ENCODE measurements at places on chromosomes 7 and 10.

GRCh38 chr10:105288026-105288425, 646.9 kb downstream of the SORCS3 start:
- DNase-seq: no peak

DNA sequence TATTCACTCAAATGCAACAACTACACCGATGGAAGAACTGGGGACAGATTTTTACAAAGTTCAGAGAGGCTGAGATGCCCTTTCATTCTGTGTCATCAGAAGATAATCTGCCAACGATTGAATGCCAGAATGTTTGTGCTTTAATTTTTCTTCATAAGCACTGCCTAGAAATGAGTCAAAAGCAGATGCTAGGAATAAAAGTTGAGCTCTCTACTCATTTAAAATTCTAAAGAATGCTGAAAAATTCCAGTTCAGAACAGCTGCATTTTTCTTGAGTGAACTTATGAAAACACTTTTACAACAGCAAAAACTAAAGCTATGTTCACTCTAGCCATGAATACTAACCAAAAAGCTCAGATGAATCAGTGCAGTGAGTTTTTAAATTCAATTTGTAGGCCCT, 22.3 kb upstream of the FAM133B start:
- no peak for DNase-seq

GRCh38 chr7:108197371-108198091, 67.4 kb upstream of the LAMB4 start:
- DNase-seq: no peak

DNA sequence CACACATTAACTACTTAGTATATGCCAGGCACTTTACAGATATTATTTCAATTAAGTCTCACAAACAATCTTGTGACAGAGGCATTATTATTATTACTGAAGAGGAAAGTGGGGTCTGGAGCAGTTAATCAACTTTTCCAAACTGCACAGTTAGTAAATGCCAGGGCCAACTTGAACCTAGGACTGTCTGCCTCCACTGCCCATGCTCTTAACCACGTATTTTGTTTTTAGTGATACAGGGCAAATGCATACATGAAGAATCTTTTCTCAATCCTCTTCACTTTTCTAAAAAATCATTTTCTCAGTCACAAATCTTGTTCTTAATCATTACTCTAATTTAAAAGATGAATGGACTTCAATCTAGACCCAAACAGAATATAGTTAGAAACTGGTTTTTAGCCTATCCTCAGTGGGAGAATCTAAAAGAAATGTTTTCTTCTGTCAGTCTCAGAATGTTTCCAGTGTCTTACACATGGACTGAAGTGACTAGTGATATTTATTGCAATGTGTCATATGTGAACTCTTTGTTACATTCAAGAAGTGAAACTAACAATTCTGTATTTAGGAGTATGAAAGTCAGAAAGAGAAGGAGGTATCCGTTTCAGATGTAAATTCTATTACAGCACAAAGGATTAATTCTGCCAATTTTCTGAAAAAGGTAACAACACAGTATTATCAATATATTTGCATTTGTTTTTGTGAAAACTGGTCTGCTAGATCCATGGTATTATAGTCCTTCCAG, 55.5 kb upstream of the CCNJ start:
- DNase-seq: no peak

- no peak for DNase-seq
Observed at GRCh38 chr7:149719050-149719899, 54.1 kb downstream of the ZNF467 start.

DNA sequence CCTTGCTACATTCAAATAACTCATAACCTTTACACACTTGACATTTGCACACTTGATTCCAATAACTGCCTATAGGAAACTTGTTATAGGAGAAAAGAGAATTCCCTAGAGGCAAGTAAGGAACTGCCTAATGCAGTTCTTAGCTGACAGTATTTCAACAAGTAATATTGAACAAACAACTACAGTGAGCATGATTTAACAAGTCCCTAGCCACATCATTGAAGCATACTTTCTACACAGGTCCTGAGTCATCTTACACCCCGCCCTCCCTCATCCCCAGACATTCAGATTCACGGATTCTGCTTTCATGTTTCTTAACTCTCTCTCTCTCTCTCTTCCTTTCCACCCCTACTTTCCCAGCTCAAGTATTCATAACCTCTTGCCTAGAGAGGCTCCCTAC, 153.5 kb downstream of the LSM5 start:
- no peak for DNase-seq

DNA sequence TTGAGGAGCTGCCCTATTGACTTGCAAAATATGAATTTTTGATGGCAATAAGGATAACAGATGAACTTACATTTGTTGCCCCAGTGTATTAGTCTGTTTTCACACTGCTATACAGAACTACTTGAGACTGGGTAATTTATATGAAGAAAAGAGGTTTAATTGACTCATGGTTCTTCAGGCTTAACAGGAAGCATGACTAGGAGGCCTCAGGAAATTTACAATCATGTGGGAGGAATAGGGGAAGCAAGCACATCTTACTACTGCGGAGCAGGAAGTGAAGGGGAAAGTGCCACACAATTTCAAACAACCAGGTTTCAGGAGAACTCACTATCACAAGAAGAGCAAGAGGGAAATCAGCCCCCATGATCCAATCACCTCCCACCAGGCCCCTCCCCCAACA, 57.9 kb downstream of the ZNF22 start:
- DNase-seq: no peak
